ENCODE measurements at places on chromosomes 3 and 15.

DNA sequence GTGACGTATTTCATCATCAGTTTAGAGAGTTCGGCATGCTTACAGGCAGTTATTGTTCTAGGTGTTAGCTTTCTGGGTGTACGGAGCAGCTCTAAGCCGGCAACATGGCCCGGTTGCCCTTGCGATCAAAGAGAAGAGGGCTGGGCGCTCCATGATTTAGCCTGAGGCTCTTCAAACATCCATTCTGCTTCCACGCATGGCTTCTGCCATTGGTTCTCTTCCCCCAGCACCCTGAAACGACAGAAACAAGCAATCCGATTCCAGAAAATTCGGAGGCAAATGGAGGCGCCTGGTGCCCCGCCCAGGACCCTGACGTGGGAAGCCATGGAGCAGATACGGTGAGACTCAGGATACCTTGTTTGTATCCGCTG, 574 bp downstream of the NGRN start:
- DNase-seq, result peak; percentile 46

DNA sequence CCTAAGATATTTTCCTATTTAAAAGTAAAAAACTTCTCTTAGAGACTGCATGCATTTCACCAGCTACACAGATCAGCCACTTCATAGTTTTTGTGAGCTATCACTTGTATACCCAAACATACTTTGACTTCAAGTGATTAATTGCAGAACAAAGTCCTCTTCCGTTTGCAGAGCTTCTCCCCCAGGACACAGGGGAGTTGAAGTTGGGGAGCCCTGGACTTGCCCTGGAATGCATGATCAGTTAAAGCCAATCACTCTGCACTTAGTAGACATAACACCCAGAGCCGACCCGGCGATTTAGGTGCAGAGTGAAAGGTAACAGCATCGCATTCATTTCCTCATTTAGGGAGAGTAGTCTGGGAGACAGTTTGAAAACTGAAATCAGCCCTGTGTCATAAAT, 70.1 kb downstream of the GREM1 start:
- DNase-seq, result no peak

- no peak for DNase-seq
Measured at GRCh38 chr3:12705981-12706380, 42.1 kb upstream of the RAF1 start.

DNA sequence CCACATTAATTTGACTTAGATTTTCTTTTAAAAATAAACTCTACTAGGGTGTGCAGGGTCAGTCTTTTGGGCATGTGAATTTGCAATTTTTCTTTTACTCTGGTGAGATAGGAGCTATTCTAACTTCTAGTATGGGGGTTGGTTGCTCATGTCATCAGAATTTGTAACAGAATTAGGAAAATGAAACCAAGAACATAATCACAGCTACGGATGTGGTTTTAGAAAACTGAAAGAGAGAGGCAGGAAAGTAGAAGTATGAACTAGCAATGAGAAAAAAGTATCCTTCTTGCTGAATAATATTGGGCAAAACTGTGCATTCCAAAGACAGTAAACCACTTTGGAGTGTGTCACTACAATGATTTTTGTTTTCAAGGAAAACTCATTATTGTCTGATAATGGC, 43.3 kb downstream of the ADPGK start:
- no peak for DNase-seq

- no peak for DNase-seq
Measured at GRCh38 chr3:170585937-170586310, at the start of gene SLC7A14. Gene SLC7A14, minus strand, starts transcription at chr3:170586075. Its CDS starts 59,139 bp downstream, at chr3:170526936.

DNA sequence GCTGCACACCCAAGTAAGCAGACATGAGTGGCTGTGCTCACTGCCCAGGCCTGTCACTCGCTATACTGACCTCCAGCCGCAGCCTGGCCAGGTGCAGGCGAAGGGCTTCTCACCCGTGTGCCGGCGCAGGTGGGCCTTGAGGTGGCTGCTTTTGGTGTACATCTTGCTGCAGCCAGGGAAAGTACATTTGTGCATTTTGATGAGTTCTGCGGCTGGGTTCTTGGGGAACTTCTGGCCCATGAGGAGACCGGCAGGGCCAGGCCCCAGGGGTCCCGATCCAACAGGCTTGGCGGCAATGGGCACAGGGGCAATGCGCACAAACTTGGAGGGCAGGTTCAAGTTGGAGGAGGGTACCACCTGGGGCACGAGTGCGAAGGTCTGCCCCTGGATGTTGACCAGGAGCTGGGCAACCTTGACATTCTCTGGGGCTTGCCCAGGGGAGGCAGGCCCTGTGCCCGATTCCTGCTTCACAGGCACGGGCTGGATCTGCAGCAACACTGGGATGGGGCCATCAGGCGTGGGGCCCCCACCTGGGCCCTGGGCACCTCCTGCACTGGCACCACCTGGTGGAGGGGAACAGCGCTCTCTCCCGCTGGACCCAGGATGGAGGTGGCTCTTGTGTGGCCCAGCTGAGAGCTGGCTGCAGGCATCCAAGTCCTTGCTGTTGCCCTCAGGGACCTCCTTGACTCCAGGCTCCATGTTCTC, 5.3 kb downstream of the KLF15 start:
- DNase-seq, result no peak

- no peak for DNase-seq
Measured at GRCh38 chr3:170346481-170347392, 10.8 kb upstream of the SKIL start.

DNA sequence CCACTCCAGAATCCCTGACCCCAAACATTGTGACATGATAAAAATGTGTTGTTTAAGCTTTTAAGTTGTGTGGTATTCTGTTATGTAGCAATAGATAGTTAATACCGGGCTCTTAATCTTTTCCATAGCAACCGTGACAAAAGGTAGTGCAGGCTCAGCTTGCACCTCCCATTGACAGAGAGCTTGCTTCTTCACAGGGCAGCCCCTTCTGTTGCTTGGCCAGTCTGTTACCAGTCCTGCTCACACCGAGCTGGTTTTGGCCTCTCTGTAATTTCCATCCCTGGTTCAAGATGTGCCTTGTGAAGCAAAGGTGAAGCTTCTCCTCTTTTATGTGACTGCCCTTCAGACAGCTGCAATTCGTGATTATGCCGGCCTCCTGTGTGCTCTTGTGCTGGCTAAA, 86.9 kb downstream of the CRYGS start:
- no peak for DNase-seq

DNA sequence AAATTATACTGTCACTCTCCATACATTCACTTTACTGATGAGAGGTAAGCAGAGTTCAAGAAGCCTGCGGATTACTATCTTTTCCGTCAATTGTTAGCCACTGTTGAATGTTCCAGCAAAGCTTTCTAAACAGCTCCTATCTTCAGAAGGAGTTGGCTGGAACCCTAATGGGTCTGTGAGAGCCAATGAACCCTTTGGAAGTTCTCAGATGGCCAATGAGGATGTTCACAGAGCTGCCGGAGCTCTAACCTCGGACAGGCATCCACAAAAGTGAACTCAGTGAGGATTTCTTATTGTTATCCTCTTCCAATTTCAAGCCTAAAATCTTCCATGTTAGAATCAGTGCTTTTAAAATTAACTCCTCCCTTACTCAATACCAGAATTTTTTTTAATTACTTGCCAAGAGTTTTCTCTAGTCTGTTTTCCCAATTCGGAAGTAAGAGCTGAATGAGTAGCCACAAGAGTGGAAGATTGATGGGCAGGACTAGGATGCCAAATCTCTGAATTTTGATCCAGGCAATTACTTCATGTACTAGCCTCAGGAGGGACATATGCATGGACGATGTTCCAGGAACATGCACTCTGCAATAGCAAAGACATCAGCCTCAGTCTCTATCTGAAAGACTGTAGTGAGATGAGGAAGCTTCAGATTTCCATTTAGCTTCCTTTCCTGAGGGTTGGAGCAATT, 78.1 kb downstream of the AGBL1 start:
- no peak for DNase-seq

- no peak for DNase-seq
Measured at GRCh38 chr3:179603831-179604230, 607 bp downstream of the MRPL47 start.

DNA sequence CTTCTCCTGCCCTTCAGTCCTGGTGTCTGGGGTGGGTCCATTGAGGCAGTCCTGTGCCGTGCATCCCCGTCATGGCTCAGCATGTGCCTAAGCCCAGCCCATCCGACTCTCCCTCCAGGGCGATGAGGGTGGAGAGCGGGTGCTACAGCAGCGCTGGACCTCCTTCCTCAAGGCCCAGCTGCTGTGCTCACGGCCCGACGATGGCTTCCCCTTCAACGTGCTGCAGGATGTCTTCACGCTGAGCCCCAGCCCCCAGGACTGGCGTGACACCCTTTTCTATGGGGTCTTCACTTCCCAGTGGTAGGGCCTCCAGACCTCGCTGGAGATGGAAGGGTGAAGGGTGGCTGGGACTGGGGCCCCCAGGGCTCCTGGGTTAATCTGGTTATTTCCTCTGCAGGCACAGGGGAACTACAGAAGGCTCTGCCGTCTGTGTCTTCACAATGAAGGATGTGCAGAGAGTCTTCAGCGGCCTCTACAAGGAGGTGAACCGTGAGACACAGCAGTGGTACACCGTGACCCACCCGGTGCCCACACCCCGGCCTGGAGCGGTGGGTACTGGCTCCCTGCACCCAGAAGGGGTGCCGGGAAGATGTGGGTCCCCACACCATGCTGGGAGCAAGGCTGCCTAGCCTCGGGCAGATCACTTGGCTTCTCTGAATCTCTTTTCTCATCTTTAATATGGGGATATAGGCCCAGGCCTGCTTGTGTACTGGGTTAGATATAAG, 10.1 kb downstream of the CIB1 start:
- no peak for DNase-seq

GRCh38 chr3:133112666-133113065, 74.5 kb downstream of the TMEM108 start:
- DNase-seq, result no peak

DNA sequence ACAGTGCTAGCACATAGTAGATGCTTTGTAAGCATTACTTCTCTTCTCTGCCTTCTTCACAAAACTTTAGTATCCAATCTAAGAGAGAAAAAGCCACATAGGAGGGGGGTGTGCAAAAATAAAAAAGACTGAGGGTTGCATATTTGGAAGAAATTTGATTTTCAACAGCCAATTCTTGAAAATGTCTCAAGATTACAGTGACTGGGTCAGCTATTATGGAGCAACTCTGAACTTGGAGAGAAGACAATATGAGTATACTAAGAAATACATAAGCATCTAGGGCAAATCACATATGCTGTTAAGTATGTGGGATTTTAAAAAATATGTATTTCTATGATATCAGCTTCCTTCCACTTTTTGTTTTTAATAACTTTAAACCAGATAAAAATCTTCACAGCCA, 196.6 kb upstream of the GOLIM4 start:
- no peak for DNase-seq

GRCh38 chr3:149555927-149556326, 81.4 kb downstream of the TM4SF4 start:
- DNase-seq, result no peak

DNA sequence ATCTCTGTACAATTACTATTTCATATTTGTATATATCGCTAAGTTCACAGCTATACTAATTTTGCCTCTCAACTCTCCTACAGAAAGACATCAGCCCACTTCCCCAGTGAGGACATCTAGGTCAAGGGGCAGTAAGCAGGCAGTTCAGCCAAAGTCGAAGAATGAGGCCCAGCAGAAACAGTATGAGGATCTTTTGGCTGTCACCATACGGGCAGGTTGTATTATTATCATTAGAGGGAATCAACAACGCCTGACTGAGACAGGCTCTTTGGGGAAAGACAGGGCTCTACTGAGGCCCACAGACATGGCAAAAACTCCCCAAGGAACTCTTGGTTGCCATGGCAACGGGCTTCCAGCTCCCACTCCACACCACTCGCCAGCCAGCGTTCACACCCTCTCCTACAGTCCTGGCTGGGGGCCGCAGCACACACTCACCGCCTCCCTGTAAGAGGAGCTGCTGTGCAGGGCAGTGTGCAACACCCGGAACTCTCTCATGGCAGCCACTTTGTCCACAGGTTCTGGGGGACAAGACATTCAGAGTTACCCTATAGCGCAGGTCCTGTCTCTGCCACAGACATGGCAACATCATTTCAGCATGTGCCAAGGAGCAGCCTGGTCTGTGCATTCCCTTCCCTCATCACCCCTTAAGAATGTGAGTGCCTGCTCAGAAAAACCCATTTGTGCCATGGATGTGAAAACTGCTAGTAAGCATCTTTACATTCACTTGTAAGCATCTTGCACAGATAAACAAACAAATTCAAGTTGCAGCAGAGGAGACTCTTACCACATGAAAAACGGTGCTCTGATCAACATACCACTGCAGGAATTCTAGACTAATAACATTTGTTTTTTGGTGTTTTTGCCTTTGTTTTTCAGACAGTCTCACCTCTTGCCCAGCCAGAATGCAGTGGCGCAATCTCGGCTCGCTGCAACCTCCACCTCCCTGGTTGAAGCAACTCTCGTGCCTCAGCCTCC, 8.8 kb downstream of the UBL7 start:
- no peak for DNase-seq

DNA sequence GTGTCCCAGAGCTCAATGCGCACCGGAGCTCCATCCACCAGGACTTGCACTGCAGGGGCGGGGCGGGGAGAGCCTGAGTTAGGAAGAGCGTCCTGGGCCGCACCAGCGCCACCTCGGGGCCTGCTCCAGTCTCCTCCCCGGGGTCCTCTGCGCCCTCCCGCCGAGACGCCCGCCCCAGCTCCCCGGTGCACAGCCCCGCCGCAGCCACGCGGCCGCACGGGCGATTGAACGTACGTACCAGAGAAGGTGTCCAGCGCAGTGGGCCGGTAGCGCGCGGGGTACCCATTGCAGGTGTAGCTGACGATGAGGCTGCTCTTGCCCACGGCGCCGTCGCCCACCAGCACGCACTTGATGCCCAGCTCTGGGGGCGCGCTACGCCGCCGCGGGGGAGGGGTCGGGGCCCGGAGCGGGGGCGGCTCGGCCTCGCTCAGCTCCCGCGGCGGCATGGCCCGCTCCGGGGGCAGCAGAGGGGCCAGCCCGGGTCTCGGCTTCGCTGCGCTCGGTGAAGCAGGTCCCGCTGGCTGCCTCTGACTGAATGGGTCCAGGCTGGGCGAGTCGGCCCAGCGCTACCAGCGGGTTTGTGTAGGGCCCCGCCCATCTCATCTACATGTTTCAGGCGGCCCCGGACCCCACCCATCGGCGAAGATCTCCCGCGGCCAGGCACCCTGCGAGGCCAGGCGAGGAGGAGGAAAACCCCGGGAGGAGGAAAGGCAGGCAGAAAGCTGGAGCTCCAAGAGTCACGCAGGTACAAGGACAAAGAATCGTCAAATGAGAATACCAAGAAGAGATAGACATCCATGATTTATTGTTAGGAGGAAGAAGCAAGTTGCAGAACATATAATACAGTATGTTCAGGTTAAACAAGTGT, at the start of gene RHOV:
RHOV (minus strand) TSS at position 541 of the 868 bp plus-strand sequence; CDS start at position 446, 95 bp downstream.
- DNase-seq, result peak; percentile 55

DNA sequence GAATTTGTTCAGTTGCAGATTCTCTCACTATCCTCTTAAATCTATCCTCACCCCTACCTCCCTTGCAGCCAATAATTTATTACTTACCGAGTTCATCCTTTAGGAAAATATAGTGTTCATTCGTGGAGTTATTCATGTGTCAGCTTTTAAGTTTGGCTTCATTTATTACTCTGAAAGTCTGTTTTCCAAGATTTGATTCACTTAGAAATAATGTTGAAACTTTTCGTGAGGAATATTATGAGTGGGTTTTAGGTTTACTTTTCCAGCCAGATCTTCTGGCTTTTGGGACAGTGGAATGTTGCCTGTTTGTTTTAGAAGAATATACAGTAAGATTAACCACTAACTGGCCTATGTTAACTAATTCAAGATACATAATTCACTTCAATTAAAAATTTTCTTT, 161.0 kb upstream of the CGNL1 start:
- no peak for DNase-seq

GRCh38 chr3:38332201-38332600, 14.4 kb upstream of the XYLB start:
- DNase-seq, result no peak
